ENCODE measurements at places on chromosomes 12 and 14.

- no peak for DNase-seq
Observed at GRCh38 chr12:30602678-30603077, 93.0 kb downstream of the IPO8 start.

GRCh38 chr12:18320976-18321375, 59.7 kb downstream of the PIK3C2G start:
- no peak for DNase-seq

DNA sequence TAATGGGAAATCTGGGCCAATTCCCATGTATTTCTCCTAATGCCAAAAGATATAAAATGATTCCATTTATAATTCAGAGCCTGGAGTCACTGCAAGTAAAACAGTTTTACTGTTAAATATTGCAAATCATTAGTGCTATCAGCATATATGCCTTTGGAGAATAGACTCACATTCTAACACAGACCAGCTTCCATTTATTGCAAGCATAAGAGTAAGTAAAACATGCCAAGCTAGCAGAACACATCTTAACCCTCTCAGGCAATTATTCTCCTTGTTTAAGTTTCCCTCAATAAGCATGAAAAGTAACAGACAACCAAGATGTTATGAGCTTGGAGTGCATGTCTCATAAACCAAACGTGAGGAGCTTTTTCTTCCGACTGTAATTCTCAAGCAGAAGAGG, 173.9 kb upstream of the GRIP1 start:
- peak; percentile 61 for DNase-seq

DNA sequence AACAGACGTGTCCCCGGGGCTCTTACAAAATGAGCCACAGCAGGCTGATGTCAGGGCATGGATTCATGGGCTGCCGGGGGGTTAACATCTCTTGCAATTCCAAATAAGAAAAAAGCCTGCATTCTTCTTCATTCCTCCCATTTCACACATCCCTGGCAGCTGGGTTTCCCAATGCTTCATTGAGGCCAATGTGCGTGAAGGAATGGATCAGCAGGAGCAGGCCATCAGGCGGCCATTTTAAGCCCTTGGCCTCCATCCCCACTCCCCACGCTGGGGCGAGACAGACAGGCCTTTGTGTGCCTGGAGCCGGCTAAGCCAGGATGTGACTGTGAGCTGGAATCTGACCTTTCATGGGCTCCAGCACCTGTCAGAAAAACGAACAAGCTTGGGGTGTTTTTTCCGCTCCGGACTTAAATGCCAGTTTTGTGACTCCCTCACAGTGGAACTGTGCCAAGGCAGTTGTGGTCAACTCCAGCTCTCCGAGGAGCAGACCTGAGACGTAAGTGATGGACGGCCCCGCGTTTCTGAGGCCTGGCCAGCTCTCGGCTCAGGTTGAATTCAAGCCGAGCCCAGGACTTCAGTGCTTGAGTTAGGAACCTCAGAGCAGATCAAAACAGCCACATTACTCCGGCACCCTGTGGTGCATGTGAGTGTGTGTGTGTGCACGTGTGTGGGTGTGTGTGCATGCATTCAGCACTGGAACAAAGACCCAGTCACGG, 133.1 kb downstream of the TMEM30B start:
- DNase-seq, result peak; percentile 64

DNA sequence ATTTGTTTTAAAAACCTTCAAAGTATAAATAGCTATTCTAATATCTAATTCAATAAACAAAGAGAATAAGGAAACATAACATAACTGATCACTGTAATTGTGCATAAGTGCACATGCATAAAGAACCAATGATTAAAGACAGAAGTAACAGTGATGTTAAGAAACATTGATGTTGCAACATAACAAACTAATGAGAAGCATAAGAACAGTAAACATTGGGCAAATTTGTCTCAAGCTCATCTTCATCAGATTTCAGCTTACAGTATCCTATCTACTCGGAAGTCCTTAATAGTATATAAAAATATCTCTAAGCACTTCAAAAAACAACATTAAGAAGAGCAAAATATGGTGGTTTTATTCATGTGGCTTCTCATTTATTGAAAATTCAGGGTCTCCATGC, 97.6 kb downstream of the GARIN6 start:
- DNase-seq, result no peak

- no peak for DNase-seq
Observed at GRCh38 chr14:57212919-57213318, 55.8 kb downstream of the EXOC5 start.

DNA sequence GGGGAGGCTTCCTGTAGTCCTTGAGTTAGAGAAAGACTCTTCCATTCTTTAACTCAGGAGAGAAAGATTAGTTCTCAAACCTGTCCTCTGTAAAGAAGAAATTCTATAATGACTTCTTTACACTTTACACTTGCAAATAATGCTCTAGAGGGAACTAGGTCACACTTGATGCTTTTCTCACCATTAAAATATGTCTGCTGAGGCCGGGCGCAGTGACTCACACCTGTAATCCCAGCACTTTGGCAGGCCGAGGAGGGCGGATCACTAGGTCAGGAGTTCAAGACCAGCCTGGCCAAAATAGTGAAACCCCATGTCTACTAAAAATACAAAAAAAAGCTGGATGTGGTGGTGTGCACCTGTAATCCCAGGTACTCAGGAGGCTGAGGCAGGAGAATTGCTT, 6.3 kb downstream of the NTN4 start:
- no peak for DNase-seq

DNA sequence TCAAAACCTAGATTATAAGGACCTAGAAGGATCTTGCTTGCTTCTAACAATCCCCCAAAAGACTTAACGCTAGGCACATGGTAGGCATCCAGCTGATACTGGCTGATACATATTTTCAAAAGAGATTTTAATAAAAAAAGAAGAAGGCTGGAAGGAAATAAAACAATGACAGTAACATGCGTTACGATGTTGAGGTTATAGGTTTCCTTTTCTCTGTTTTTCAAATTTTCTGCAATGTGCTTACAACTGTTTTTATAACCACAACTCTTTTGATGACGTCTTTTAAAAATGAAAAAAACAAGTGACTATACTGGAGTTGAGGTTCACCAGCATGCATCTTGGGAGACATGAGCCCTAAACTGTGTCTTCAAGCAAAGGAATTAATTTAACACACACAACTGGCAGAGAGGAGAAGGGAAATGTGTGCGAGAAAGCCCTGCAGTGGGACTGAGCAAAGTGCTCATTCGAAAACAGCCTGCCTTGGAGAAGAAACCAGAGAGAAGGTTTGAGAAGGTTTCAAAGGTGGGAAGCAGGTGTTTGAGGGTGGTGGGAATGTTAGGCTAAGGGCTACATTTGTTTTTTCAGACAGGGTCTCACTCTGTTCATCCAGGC, 80.4 kb downstream of the DUSP16 start:
- no peak for DNase-seq

DNA sequence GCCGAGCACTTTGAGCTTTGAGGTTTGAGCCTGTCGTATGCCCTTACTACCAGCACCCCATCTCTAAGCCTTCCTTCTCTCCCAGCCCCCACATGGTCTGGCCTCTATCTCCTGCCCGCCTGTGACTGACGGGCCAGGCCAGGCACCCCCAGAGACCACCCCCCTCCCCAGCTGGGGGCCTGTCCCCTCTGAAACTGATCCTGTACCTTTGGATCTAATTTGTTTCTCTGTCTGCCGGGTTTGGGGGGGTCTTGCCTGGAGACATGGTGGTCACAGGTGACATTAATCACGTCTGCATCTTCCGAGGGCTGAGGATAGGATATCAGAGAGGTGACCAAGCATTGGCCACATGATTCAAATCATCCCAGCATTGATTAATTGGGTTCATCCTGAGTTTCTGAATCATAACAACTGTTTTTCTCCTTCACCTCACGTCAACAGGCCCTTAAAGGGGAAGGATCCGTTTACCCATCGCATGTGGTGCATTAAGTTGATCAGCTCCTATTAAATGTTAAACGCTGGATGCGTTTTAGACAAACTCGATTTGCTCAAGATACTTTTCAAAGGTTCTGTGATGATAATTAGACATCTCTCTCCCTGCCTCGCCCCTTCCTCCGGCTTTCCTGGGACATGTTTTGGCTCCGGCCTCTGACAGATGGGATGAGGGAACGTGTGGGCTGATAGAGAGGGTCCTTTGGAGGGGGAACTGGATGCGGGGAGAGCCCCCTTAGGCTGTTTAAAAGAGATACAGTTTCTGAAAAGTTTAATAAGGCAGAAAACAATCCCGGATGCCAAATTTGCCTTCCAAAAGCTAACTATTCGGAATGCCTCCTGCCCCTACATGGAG, 63.3 kb upstream of the TBX3 start:
- DNase-seq, result no peak

GRCh38 chr12:108600702-108601007, 2.8 kb upstream of the TMEM119 start:
- no peak for DNase-seq

DNA sequence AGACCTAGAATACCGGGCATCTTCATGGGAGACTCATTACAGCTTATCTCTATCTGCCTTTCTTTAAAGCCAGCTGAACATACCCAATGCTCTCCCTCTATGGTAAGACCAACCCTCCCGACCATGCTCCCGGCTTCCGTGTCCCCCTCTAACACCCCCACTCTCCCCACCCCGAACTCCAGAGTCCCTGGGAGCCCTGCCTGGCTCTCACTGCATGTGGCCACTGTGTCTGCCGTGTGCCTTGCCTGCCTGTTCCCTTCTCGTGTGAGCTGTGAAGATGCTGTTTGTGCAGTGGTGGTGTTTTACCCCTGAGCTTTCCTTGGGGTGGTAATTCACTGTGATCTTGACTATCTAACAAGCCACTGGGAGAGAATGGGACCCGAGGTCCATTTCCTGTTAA, 146.4 kb upstream of the FKBP4 start:
- DNase-seq, result no peak

- DNase-seq, result no peak
Observed at GRCh38 chr12:112230136-112230535, 104.8 kb downstream of the TRAFD1 start.

GRCh38 chr12:115802767-115803166, 474.7 kb downstream of the MED13L start:
- DNase-seq, result no peak

GRCh38 chr14:64692189-64692985, 11.8 kb upstream of the PLEKHG3 start:
- DNase-seq, result no peak

- DNase-seq, result no peak
Observed at GRCh38 chr12:96883571-96883970, 23.5 kb upstream of the NEDD1 start.

- no peak for DNase-seq
Observed at GRCh38 chr14:24441485-24441884, 1.1 kb downstream of the SDR39U1 start.

DNA sequence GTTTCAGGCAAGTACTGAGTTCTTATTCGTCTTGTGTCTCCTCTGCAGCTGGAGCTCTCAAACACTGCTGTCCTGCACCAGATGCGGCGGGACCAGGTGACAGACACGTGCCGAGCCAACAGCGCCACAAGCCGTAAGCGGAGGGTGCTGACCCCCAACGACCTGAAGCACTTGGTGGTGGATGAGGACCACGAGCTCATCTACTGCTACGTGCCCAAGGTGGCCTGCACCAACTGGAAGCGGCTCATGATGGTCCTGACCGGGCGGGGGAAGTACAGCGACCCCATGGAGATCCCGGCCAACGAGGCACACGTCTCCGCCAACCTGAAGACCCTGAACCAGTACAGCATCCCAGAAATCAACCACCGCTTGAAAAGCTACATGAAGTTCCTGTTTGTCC, 201.2 kb downstream of the SLC41A2 start:
- DNase-seq, result no peak

DNA sequence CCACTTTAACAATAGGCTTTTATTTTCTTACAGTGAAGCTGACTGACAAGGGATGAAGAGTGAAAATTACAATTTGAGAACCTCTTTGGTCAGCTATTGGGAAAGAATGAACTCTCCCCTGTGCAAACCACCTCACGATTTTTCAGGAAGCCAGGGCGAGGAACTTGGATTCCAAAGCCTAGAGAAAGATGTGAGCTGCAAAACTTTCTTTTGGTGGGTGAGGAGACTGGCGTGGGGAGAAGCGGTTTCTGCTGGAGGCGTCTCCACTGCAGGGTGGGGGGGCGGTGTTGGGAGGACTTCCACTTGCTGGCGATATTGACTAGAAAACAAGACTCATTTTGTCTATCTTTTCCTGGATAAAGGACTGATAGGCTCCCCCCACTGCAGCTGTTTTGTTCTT, 59.3 kb upstream of the VRK1 start:
- no peak for DNase-seq

DNA sequence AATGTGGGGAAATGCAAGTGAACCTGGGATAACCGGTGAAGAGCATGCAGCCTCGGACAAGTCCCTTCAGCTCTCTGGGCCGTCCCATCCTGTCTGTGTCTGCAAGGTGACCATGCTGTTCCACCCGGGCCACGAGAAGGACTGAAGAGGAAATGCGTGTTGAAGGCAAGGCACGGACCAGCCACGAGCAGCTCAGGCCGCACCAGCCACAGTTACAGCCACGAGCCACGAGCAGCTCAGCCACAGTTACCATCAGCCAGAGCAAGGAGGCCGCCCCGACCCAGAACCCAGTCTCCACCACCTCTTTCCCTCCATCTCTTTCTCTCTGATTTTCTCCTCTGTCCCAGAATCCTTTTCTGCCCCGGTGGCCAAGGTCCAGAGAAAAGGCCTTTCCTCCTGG, 18.8 kb upstream of the GALNT9 start:
- DNase-seq, result no peak

DNA sequence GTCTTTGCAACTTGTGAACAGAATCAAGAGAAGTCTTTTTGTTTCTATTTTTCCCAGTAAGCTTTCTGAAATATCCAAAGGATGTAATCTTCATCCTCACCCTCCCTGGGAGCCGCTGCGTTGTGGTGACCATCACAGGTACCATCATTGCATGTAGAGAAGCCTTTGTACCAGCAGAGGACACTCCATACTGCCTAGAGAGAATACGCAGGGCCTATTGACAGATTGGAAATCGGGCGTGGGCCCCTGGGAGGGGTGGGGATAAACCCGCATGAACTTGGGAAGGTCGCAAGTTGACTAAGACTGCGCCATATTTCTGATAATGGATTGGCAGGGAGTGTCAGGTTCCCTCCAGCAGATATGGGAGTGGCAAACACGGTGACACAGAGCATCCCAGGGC, 12.7 kb downstream of the KRT1 start:
- DNase-seq, result no peak

GRCh38 chr12:30514666-30515065, 181.0 kb downstream of the IPO8 start:
- no peak for DNase-seq

DNA sequence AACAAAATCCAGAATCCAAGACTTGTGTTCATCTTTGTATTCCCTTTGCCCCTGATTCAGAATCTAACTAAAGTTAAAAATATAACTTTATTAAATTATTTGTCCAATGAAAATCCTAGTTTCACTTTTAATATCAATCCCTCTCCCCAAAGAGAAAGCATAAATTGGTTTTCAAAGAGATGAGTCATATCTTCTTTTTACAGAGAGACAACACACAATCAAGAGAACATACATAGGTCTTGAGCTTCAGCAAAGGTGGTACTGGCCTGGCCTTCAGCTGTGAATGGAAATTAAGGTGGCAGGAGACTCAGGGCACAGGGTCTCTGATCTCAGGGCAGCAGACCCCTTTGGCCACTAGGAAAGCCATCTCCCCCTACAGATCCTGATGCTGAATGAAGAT, 4.3 kb upstream of the ASCL1 start:
- no peak for DNase-seq

- no peak for DNase-seq
Observed at GRCh38 chr14:62673014-62673755, 372.1 kb downstream of the KCNH5 start.

Measured in brain (organoid and tissue), 16 donors.